ENCODE measurements at places on chromosomes 3 and 15. TPM values are rescaled to one million over a fixed set of nuclear protein-coding genes. Genes with fewer than 3 reads are reported as not detected.

The ANKRD63 gene
- polyA plus RNA-seq = not detected

The ECE2 gene
- not detected for polyA plus RNA-seq

The LIPC gene
- 0.28 TPM for polyA plus RNA-seq

The BDH1 gene
- polyA plus RNA-seq = 5.2 TPM

The SLC28A1 gene
- polyA plus RNA-seq = not detected

The FBXO40 gene
- polyA plus RNA-seq = 0.07 TPM

The CCDC39 gene
- polyA plus RNA-seq = 0.11 TPM

The SCAANT1 gene
- polyA plus RNA-seq = not detected

The NCK1 gene
- polyA plus RNA-seq = 32.1 TPM

The CFAP92 gene
- polyA plus RNA-seq = 0.16 TPM

The SV2B gene
- polyA plus RNA-seq = 2.0 TPM

The KNG1 gene
- polyA plus RNA-seq = 0.02 TPM

The MAP6D1 gene
- not detected for polyA plus RNA-seq

The MYRIP gene
- polyA plus RNA-seq = 2.7 TPM

The HDGFL3 gene
- polyA plus RNA-seq = 12.2 TPM

The PLA1A gene
- 2.7 TPM for polyA plus RNA-seq

The TM4SF18 gene
- polyA plus RNA-seq = 5.4 TPM

The MYL3 gene
- polyA plus RNA-seq = 7.8 TPM

The C3orf20 gene
- polyA plus RNA-seq = not detected

The HTR3E gene
- polyA plus RNA-seq = not detected

The DPPA2 gene
- not detected for polyA plus RNA-seq

The SEMA3G gene
- 49.7 TPM for polyA plus RNA-seq

The ILDR1 gene
- polyA plus RNA-seq = not detected

The AGBL1 gene
- not detected for polyA plus RNA-seq

The TTC21A gene
- 5.4 TPM for polyA plus RNA-seq

The KBTBD12 gene
- 0.06 TPM for polyA plus RNA-seq

The KBTBD13 gene
- polyA plus RNA-seq = 0.03 TPM

The ZNF280D gene
- 12.5 TPM for polyA plus RNA-seq

The C3orf49 gene
- polyA plus RNA-seq = not detected

The PLIN1 gene
- 559 TPM for polyA plus RNA-seq

The DUOXA1 gene
- 0.90 TPM for polyA plus RNA-seq

The XXYLT1 gene
- 7.7 TPM for polyA plus RNA-seq

All from adipose tissue (tissue), 3 donors.